ENCODE measurements at places on chromosomes 12 and 14. TPM values are rescaled to one million over a fixed set of nuclear protein-coding genes. Genes with fewer than 3 reads are reported as not detected.

The GPR68 gene
- 36.8 TPM for total RNA-seq

The PLA2G1B gene
- total RNA-seq: not detected

The GLIPR1 gene
- 45.9 TPM for total RNA-seq

The GNS gene
- 29.9 TPM for total RNA-seq

The SIX6 gene
- not detected for total RNA-seq

The B4GALNT1 gene
- total RNA-seq: 1.5 TPM

The TGFB3 gene
- 2.2 TPM for total RNA-seq

The CARMIL3 gene
- 4.2 TPM for total RNA-seq

The RFLNA gene
- total RNA-seq: not detected

The MAP1LC3B2 gene
- total RNA-seq: 0.90 TPM

The SLC38A4 gene
- total RNA-seq: not detected

The FGD4 gene
- 0.32 TPM for total RNA-seq

The SDR9C7 gene
- not detected for total RNA-seq

The DACT1 gene
- total RNA-seq: 2.8 TPM

- ATAC-seq: peak; percentile 45
Measured at GRCh38 chr12:102169922-102170621, 27.6 kb downstream of the PMCH start.

DNA sequence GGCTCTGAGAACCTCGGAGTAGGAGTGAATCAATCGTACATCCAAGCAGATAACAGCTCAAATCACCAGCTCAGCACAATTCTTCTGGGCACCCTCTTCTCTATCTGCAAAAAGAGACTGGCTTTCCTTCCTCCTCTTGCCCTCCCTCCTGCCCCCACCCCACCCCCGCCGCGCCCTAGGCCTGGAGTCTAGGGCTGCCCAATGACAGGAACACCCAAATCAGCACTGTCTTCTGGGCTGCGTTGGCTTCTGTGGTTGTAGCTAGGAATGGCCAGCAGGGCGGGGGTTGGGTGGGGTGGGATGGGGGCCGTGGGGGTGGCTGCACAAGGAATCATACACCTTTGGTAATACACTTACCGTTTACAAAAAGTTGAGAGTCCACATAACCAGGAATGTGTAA is 28.0 kb upstream of the TMCC3 start:
- ATAC-seq: no peak

- no peak for ATAC-seq
Measured at GRCh38 chr14:68399971-68400370, 392.9 kb downstream of the ZFP36L1 start.

GRCh38 chr14:25101276-25101675 is 51.3 kb upstream of the STXBP6 start:
- ATAC-seq: no peak

DNA sequence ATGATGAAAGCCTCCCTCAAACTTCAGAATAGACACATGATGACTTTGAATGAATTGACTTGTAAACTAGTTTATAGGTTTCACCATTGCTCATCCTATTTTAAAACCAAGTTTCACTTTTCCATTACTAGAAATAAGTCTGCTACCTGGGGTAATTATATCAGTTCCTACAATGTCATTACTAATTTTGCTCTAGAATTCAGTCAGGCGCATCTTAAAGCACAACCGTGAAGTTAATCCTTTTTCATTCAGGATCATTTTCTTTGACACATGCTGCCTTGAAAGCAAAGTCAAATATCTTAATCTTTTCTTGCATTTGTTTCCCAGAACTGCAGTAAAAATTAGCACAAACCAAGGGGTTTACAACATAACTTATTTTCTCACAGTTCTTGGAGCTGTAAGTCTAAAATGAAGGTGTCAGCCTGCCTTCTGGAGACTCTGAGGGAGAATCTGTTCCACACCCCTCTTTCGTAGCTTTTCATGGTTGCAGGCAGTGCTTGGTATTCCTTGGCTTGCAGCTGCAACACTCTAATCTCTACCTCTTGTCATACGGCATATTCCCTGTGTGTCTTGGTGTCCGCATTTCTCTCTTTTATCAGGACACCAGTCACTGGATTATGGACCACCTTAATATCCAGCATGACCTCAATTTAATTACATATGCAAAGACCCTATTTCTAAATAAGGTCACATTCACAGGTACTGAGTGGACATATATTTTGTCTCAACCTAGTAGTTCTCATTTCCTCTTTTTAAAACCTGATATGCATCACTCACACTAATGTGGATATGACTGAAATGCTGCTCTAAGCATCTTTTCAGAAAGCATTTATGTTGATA is 114.3 kb upstream of the PDZRN4 start:
- no peak for ATAC-seq

DNA sequence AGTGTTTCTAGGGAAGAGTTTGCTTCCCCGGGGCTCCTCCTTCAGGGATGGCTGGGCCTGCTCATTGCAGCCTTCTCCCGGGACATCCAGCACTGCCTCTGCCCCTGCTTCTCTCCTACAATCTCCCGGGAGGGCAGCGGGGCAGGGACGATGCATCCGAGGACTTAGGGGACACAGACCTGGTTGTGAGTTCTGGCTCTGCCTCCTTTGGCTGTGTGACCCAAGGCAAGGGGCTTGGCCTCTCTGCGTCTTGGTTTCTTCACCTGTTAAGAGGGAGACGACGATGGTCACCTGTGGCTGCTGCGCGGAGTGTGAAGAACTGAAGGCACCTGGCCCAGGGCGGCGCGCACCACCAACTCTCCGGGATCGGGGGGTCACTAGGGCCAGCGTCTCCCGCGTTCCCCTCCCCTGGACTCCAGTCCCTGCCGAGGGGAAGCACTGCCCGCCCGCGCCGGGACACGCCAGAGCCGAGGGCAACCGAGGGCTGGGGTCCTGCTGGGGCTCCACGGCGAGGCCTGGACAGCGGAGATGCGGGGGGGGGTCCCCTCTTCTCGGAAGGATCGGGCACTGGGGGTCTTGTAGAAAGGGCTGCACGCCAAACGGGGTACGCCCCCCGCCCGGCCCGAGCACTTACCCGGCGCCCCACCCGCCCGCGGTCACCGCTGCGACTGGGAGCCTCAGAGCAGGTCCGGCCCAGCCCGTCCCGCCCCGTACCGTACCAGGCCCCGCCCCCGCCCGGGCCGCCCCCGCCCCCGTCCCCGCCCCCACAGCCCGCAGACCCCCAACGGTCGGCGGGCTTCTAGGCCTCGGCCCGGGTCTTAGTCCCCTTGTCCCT is at the start of gene HVCN1:
TSS of gene HVCN1 (minus strand) at position 670 of the 835 bp plus-strand sequence. CDS start 5,870 bp downstream, outside the sequence.
- peak; percentile 62 for ATAC-seq

GRCh38 chr12:31773867-31774266 is 45.0 kb upstream of the AMN1 start:
- ATAC-seq: no peak

- ATAC-seq: no peak
Measured at GRCh38 chr12:10354071-10354470, 35.8 kb downstream of the KLRK1 start.

DNA sequence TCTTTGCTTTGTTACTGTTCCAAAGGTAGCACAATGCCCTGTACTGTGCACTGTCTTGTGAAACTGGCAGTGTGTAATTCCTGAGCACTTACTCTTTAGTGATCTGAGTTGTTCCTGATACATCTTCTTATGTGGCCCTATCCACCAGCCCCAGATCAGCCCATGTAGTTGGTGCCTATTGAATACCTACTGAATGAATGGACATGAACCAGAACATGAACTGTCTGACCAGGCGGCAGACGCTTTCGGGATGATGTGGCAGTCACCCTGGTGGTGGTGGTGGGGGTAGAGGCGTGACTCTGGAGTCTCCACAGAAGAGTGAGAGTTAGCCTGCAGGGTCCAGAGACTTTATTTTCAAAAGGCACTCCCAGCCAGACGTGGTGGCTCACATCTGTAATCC is 46.6 kb upstream of the PAPOLA start:
- ATAC-seq: no peak

DNA sequence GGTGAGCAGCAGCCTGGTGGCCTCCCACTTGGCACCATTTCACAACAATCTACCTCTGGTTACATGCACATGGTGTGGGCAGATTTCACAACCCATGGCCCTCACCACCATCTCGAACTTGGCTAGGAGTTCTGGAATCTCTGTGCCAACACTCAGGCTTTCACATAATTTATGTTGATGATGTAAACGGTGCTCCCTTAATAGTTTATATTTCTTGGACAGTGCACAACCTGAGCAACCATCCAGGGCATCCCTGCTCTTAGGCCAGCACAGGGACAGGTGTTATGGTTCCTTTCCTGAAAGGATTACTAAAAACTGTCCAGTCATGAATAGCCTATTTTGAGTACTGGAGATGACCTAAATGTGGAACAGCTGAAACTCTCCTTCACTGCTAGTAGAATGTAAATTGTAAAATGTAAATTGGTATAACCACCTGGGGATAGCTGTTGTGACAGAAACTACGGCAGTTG is 28.6 kb downstream of the ABCB9 start:
- no peak for ATAC-seq

GRCh38 chr14:35401422-35402265 is 2.9 kb downstream of the NFKBIA start:
- ATAC-seq: no peak

GRCh38 chr12:20602641-20603391 is 92.3 kb upstream of the SLCO1C1 start:
- ATAC-seq: no peak

- no peak for ATAC-seq
Measured at GRCh38 chr14:71541271-71541670, 391.0 kb upstream of the RGS6 start.

- no peak for ATAC-seq
Measured at GRCh38 chr14:35553808-35554207, 19.8 kb downstream of the INSM2 start.

GRCh38 chr14:100775831-100776591 is 49.3 kb downstream of the DLK1 start:
- ATAC-seq: no peak

DNA sequence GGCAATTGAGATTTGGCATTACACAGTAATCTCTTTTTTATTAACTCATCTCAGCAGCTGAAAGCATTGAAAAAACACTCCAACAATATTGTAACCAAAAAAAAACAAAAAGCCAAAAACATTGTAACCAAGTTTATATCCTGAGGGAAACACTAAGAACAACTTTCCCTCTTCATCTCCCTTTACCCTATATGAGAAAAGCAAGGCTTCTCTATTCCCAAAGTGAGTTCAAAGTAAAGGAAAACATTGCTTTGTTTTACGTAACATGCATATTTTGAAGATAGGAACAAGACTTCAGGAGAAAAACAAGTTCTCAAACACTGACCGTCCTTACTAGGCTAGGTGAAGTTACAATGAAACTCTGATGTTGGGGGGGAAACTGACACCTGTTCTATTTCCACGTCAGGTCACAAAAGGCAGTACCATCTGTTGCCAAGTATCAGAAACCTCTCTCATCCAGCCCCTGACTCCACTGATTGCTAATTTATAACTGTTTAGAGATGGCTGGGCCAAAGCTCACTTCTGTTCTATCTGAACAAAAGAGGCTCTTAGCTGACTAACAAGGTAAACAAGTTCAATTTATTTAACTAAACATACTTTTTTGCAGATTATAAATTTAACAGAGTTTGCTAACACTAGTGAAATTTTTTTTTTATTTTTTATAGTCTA is 67.9 kb upstream of the PLXNC1 start:
- no peak for ATAC-seq

- no peak for ATAC-seq
Measured at GRCh38 chr14:103867523-103867953, 20.2 kb upstream of the PPP1R13B start.

DNA sequence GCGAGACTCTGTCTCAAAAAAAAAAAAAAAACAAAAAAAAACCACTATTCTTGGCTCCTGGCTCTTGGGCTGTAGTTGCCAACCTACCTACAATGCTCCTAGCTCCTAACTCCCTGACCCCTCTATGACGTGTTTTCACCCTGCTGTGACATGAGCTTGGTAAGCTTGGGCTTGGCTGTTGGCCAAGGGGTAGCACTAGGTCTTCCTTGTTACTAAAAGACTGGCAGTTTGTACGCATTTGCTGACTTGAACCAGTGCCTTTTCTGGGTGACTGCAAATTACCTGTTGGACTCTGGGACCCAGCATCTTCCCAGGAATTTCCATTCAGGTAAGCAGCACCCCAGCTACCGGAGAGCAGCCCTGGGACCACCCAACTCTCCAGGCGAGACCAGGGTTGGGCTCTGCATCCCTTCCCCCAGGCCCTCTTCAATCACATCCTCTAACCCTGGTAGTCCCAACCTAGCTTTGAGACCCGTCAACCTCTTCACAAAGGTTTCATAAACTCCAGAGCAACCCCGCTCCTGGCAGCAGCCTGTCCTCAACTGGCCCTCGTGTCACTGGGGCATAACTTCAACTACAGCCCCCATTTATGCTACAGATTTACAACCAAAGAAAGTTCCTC is 8.3 kb downstream of the CDK2AP1 start:
- no peak for ATAC-seq

DNA sequence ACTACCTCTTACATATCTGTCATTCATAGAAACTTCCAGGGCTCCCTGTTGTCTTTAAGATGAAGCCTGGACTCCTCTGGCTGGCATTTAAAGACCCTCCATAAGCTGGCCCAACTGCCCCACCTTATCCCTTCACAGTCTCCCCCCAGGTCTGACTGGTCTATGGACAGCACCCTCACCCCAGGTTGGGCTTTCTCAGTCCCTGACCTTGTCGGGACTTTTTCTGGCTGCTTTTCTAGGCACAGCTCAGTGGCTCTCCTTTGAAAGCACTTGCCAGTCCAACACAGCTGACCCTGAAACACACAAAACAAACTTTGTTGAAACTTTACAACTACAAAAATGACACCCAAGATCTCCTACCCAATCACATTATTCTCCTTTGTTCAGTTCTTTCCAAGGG is 13.9 kb upstream of the MYH7 start:
- ATAC-seq: no peak

DNA sequence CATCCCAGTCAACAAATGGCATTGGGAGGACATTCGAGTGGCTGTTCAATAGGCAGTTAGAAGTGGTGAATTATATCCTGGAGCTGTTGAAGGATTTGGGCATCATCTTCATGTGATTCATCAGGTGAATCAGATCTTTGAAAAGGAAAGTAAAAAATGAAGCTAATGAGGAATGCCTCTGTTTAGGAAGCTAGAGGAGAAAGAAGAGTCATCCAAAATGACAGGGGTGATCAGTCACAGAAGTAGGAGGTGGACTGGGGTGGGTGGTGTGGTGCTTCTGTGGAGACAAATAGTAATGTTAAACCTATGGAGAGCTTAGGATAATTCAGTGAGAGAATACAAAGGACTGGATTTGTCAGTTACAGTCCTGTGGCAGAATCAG is 32.7 kb downstream of the DIP2B start:
- ATAC-seq: peak; percentile 30

- ATAC-seq: no peak
Measured at GRCh38 chr14:65639216-65639615, 226.7 kb downstream of the FUT8 start.

DNA sequence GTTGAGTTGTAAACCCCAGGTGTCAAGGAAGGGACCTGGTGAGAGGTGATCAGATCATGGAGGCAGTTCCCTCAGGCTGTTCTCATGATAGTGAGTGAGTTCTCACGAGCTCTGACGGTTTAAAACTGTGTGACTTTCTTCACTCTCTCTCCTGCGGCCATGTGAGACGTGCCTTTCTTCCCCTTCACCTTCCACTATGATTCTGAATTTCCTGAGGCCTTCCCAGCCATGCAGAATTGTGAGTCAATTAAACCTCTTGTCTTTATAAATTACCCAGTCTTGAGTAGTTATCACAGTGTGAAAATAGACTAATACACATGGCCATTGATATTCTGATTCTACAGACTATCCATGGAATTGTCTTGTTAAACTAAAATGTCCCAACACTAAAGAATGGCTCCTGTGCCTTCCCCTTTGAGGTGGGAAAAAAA is 85.6 kb downstream of the SLC2A13 start:
- no peak for ATAC-seq
